ENCODE measurements at places on chromosomes 6 and 20.

GRCh38 chr20:62967628-62968351, 15.3 kb downstream of the SLC17A9 start:
- DNase-seq, result no peak

GRCh38 chr6:150959166-150959565, 93.7 kb downstream of the MTHFD1L start:
- no peak for DNase-seq

DNA sequence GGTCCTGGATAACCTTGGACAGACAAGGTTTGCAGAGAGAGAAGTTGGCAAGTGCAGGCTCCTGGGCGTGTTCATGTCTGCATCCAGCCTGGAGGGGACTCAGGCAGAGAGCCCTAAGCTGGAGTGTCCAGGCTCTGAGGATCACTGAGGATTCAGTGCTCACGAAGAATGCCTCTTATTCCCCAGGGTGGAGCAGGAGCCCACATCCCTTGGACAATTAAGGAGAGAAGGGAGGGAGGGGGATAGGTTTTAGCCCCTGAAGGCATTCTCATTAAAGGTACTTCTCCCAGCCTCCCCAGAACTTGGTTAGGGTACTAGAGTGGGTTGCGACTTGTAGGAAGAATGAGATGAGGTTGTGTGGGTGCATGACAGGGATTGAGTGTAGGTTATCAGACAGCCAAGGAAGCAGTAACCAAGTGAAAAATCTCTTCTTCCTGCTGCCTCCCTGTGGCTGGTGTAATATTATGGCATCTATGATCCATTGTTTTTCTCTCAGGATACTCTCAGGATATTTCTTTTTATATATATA, 680 bp downstream of the HLA-DPB1 start:
- no peak for DNase-seq

- no peak for DNase-seq
Observed at GRCh38 chr20:51444922-51445438, 97.5 kb downstream of the NFATC2 start.

- no peak for DNase-seq
Observed at GRCh38 chr6:8608737-8609136, 173.4 kb upstream of the SLC35B3 start.

DNA sequence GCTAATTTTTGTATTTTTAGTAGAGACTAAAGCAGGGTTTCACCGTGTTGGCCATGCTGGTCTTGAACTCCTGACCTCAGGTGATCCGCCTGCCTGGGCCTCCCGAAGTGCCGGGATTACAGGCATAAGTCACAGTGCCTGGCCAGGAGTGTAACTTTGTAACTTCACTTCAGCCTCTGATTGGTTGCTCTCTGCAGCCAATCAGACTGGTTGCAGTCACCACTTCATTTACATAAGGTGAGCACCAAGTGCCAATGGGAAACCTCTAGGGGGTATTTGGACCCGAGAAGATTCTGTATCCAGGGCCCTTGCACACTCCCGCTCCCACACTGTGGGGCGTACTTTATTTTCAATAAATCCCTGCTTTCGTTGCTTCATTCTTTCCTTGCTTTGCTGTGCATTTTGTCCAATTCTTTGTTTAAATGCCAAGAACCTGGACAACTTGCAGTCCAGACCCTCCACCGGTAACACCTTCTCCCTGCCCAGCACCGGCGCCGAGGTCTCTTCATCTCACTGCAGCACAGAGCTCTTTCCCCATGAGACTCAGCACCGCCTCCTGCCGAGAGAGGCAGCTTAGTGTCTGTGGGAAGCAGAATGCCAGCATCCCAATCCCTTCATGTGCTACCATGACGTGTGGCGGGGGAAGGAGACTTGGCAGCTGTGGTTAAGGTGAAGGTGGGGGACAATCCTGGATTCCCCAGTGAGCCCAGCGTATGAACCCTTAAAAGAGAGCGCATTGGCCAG, 14.0 kb upstream of the MRGBP start:
- no peak for DNase-seq

GRCh38 chr6:150672800-150673199, 73.1 kb downstream of the PLEKHG1 start:
- DNase-seq, result no peak

GRCh38 chr6:7242835-7243178, 70.2 kb downstream of the SSR1 start:
- DNase-seq, result no peak

DNA sequence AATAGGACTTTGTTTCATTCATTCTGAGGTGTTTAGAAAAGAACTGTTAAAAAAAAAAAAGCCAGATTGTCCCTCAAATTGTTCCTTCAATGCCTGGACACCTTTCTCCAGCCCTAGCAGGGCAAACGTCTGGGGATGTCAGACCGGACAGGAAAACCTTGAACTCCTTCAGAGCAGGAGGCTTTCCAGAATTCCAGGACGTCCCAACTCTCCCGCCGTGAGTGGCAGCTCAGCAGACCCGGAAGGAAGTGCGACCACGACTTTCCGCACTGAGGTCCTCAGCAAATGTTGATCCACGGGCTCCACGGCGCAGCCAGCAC, 139.1 kb downstream of the DLL1 start:
- DNase-seq, result no peak

GRCh38 chr20:14729390-14729789, 392.0 kb upstream of the FLRT3 start:
- no peak for DNase-seq

DNA sequence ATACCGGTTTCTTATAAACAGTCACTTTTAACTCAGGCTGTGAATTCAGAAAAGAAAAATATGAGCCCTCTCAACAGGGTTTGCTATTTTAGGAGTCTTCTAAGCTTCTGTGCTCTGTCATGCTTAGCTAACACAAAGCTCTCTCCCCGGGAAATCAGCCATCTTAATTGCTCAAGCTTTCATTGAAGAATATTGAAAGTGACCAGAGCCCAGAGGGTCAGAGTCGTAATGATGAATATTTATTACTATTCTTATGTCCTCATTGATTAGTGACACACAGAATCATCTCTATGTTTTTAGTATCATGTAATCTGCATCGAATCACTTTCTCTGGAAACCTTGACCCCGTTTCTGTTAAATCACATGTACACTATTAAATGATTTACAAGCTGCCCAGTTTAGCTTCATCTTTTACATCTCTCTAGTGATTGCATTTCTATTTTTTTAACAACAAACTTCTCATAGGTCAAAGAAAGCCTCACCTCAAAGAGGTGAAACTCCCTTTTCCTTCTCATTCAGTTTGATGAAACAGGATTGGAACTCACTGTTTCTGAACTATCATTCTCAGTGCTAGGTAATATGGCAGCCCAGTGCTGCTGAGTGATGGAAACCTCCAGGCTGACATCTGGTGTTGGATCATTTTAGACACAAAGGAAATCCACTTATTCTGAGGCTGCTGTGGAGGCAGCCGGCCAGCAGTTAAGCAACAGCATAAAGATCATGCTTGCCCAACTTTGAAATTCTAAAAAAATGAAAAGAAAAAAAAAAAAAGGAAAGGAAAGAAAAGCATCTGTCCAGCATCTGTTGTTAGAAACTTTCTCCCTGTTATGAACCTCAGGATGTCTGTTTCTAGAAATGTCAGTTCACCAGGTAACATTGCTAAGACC, 96.3 kb downstream of the RFPL4B start:
- DNase-seq, result no peak

DNA sequence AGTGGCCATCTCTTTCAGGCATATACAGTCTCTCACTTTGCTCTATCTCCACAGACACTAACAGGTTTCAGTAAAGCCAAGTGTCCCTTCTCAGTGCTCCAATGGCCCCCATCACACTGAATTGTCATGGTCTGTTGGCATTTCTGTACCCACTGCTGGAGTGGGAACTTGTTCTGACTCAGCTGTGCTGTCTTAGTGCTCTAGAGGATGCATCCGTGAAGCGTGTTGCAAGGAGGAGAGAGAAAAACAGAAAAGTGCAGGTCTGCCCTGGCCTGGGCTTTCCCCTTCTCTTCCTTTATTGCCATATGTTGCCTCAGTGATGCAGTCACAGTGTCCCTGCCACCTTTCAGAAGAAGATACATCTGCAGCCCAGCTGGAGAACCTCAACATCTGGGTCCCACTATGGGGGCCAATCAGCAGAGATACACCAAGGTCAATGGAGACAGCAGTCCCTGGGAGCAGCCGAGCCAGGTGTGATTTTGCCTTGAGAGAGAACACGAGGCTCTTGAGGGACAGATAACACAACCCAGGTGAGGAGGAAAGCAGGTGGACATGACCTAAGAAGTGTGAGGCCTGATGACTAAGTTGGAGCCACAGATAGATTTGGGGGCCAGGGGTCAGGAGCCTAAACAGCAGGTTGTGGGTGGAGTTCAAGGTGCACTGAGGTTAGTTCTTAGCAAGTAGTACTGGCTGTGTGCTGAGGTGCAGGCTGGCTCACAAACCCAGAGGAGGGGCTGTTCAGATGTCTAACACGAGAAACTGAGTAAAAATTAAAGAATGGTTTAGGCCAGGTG, 5.6 kb upstream of the PLCG1 start:
- no peak for DNase-seq

DNA sequence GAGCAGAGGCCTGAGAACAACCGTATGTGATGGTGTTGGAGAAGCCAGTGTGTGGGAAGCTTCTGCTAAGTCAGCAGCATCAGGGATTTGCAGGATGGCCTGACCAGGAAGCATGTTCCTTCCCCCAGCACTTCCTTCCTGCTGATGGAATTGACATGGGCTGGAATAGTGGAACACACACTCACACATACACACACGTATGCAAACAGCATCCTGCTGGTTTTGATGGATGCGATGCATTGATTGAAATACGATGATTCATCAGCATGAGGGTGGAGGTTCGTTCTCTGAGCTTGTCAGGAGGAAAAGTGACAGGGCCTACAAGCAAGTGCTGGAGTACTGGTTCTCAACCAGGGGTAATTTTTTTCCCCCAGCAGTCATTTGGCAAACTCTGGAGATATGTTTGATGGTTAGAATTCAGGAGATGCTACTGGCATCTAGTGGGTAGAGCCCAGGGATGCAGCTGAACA, 229.1 kb downstream of the NFATC2 start:
- no peak for DNase-seq

DNA sequence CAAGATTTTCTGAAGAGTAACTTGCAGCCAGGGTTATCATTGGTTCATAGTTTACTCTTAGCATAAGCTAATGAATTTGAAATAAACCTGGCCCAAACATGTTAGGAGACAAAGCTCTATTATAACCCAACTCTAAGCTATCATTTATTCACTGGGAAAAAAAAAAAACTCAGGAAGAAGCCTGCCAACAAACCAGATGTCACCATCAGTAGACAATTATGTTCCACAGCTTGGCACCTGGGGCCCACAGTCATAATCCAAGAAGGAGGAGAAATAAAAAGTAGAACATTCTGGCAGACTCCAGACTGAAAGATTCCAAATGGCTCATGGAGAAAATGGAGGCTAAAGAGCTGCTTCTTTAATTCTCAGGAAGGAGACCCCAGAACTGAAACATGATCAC, 100.0 kb upstream of the CNR1 start:
- DNase-seq, result no peak

GRCh38 chr20:49676581-49677291, 36.9 kb downstream of the B4GALT5 start:
- DNase-seq, result peak; percentile 46

DNA sequence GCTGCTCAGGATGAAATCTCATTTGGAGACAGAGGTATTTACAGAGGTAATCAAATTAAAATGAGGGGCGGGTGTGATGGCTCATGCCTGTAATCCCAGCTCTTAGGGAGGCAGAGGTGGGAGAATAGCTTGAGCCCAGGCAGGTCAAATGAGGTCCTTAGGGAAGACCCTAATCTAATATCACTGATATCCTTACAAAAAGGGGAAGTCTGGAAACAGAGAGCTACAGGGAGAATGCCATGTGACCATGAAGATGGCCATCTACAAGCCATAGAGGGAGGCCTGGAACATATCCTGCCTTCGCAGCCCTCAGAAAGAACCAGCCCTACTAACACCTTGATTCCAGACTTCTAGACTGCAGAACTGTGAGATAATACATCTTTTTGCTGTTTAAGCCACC, 8.3 kb downstream of the MTCL3 start:
- DNase-seq, result no peak

DNA sequence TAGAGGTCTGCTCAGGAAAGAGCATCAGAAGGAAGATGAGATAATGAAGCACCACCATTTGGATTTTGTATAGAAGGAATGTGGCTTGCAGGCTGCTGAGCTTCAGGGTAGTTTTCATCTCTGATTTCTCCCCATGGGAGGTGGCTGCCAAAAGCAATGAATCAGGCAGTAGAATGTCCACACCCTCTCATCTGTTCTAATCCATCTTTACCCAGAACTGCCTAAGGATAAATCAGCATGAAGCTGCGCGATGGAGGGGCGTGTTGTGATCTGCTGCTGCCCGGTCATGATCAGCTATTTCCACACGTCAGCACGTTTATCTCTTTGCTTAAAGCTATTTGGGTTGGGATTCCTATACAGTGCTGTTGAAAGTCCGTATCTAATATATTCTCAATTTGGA, 295.4 kb downstream of the FOXA2 start:
- DNase-seq, result no peak

DNA sequence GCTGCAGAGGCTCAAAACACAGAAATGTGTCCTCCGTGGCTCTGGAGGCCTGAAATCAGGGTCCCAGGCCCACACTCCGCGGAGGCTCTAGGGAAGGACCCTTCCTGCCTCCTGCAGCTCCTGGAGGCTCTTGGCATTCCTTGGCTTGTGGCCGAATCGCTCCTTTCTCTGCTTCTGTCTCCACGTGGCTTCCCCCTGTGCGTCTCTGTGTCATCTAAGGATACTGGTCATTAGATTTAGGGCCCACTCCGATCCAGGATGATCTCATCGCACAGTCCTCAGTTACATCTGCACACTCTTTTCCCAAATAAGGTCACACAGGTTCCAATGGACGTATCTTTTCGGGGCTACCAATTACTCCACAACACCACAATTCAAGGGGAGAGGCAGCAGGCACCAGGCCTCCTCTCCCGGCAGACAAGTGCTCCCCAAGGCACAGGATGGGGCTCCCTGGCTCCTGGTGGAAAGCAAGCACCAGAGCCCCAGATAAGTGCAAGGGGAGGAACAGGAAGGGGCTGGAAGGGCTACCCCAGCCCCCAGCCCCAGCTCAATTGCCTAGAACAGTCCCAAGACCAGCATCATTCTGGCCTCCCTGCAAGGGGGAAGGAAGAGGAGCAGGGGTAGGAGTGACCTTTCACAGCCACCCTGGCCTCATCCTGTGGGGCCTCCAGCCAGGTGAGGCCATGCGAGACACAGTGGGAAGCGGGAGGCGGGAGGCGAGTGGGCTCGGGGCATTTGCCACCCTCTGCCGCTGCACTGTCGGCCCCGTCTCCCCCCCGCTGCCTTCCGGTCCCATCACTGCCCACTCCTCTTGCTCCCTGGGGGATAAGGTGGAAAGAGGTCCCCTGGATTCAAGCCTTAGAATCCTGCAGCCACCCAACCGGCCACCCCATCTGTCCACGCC, 16.3 kb downstream of the NTSR1 start:
- no peak for DNase-seq

- DNase-seq, result no peak
Observed at GRCh38 chr20:32506721-32507120, 78.4 kb downstream of the NOL4L start.

- DNase-seq, result no peak
Observed at GRCh38 chr6:151385177-151385576, 6.2 kb downstream of the ZBTB2 start.

All from activated CD4-positive, alpha-beta T cell treated with anti-CD3 and anti-CD28 coated beads, Interleukin-2, amount 50 U/mL, for 48 hours (primary cell).